ENCODE measurements at places on chromosomes 6 and 20. TPM values are rescaled to one million over a fixed set of nuclear protein-coding genes. Genes with fewer than 3 reads are reported as not detected.

Gene ZBTB9
- 9.3 TPM for total RNA-seq

Gene SUMO4
- total RNA-seq: 6.7 TPM

Gene GTSF1L
- total RNA-seq: not detected

Gene DOK5
- 13.8 TPM for total RNA-seq

Gene PROCR
- total RNA-seq: 22.4 TPM

Gene PIM1
- 51.5 TPM for total RNA-seq

Gene FAM209A
- total RNA-seq: not detected

Gene PPP1R3G
- 5.0 TPM for total RNA-seq

Gene SAPCD1
- total RNA-seq: 4.3 TPM

Gene NDUFAF4
- total RNA-seq: 14.9 TPM

Gene TFAP2D
- not detected for total RNA-seq

Gene AAR2
- 36.3 TPM for total RNA-seq

Gene GCNT2
- total RNA-seq: 14.4 TPM

Gene SLC22A2
- 8.6 TPM for total RNA-seq
